ENCODE measurements at places on chromosomes 7 and 10.

GRCh38 chr10:114403541-114404161 lies 651 bp downstream of the AFAP1L2 start:
- no peak for DNase-seq

GRCh38 chr7:42522227-42522991 lies 285.4 kb upstream of the GLI3 start:
- no peak for DNase-seq

GRCh38 chr10:23540401-23541030 lies 101.6 kb downstream of the OTUD1 start:
- peak; percentile 16 for DNase-seq

- no peak for DNase-seq
These were observed 223.0 kb downstream of the ELFN1 start for GRCh38 chr7:1893036-1893435.

- DNase-seq = no peak
These were observed 167.0 kb downstream of the CTTNBP2 start for GRCh38 chr7:117706210-117706609.

DNA sequence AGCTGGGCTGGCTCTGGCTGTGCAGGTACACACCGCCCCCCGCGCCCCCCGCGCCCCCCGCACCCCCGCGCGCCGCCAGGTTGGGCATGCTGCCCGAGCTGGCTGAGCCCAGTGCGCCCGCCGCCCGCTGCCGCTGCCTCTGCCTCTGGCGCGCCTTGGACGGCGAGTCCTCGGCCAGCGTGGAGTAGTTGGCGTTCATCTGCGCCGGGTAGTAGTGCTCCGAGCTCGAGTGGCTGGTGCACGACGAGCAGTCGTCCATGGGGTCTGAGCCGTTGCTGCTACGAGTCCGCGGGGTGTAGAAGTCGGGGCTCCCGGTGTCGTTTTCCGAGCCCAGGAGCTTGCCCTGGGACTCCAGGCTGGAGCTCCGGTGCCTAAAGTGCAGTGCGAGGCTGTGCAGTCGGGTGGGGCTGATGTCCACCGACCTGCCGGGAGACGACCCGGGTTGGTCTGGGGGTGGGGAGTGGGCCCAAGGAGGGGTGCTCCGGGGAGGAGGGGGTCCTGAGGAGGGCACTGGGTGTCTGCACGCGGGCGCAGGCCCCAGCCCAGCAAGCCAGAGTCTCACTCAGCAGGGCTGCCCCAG lies 70.4 kb downstream of the PRPF18 start:
- DNase-seq = no peak

DNA sequence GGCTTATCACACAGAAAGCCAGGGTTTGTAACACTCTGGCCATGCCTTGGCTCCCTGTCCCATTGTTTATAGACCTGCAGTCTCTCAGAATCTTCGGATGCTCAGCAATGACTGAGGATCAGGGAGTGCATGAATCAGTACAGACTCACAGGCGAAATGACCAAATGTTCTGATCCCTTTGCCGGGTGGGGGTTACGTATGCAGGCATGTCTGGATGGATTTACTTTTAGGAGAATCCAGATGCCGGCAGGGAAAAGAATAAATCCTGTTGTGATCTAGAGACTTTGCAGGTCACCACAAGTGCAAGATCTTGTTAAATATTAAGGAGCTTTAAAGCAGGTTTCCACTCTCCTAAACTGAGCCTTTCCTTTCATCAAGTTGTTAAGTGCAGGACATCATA lies 149.5 kb downstream of the SFMBT2 start:
- no peak for DNase-seq

GRCh38 chr7:49074538-49074937 lies 150.2 kb downstream of the CDC14C start:
- DNase-seq = no peak

DNA sequence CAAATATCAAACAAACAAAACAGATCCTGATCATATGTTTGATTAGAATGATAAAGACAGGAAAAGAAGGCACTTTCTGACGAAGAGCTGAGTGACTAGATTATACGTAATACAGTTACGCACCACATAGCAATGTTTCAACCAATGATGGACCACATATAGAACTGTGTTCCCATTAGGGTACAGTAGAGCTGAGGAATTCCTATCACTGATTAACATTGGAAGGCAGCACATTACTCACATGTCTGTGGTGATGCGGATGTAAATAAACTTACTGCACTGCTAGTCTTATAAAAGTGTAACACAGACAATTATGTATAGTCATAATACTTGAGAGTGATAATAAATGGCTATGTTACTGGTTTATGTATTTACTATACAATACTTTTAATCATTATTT lies 98.3 kb downstream of the PTN start:
- no peak for DNase-seq

DNA sequence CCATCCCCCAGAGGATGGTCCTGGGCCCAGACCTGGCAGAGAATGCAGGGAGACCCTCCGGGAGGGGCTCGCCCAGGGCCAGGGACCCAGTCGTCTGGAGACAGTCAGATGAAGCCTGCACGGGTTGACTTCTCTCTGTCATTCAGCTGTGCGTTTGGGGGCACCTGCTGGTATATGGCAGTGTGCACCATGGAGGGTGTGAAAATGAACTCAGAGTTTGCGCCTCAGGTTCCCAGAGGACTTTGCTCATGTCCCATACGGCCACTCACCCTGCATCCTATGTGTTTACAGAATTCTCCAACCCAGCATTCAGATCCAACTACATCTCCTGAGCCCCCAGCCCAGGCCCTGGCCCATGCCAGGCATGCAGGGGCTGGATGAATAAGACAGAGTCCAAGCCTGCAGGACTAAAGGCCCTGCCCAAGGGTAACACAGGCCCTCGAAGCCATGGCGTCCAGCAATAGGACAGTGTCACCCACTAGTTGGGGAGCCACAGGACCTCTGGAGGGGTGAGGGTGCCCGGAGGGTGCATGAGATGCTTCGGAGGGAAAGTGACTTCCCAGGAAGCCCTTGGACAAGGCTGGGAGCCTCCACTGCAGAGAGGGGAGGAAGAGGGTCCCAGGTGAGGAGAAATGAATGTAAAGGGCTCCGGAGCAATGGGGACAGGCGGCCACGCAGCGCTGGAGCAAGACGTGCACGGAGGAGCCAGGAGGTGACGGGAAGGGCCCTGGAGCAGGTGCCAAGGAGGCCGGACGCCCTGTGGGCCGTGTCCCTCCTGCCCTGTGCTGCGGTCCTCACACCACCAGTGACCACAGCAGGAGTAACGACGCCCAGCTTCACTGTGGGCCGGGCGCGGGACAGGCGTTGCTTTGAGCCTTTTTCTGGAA lies 36.3 kb downstream of the CALML3 start:
- DNase-seq = no peak

- no peak for DNase-seq
These were observed at the start of gene CUX1 for GRCh38 chr7:101817471-101818286. Gene CUX1 (plus strand): TSS chr7:101817626. CDS start chr7:101817640, 14 bp downstream.

GRCh38 chr7:132234711-132235110 lies 341.6 kb downstream of the PLXNA4 start:
- DNase-seq = no peak

- DNase-seq = no peak
These were observed 383.4 kb upstream of the ADARB2 start for GRCh38 chr10:2120746-2121145.

Measured in CD4-positive, alpha-beta T cell treated with Interleukin-4 for 4 hours (primary cell).